ENCODE measurements at places on chromosomes 2 and 18. TPM values are rescaled to one million over a fixed set of nuclear protein-coding genes. Genes with fewer than 3 reads are reported as not detected.

DNA sequence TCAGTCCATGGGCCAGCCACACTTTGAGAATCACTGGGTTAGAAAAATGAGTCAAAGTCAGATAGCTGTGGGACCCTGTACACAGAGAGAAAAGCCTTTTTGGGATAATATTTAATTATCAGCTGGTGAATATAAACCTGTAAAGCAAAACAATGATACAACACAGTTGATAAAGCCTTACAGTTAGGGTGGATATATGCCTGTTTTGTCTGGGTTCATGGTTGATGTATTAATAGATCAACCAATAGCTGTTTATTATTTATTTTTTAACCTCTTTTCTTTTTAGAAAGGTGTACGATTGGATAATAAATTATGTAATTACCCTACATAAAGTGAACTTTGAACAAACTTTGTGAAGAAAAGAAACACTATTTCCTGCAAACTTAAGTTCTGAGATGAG is 145.6 kb downstream of the TDRD15 start:
- DNase-seq = no peak

DNA sequence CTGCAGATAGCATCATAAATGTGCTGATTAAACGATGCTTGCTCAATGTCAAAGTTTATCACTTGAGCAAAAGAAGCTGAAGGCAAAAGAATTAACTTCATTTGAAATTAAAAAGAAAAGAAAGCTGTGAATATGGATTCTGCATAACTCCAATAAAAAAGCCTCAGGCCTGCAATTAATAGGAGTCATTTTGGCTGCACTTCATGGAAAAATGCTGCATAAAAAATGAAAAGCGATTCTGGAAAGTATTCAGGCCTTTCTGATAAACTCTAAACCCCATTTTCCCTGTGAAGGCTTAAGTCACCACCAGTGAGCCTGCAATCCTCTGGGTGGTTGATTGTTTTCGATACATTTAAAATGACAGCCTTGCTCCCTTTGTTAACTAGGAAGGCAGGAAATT is 1793.4 kb downstream of the SUCLG1 start:
- no peak for DNase-seq

DNA sequence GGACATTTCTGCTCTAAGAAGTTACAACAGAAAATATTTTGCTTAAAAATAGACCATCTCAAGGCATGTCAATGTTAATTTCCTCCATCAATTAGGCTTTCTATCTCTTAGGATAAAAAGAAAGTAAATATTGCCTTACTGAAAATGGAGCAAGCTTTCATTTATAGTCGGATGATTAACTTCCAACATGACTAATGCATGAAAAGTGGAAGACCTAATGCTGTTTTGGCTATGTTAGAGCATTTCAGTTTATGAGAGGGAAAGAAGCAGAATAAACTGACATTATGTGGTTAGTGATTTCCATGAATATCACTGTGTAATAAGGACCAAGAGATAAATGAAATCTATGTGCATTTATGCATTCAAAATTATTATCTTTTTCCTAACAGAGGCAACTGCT is 475.2 kb upstream of the UBE2E3 start:
- no peak for DNase-seq

- DNase-seq = no peak
These were observed 137.4 kb downstream of the RTN4 start for GRCh38 chr2:54912893-54913292.

- peak; percentile 84 for DNase-seq
These were observed 926 bp downstream of the SERPINB8 start for GRCh38 chr18:63970809-63971205.

GRCh38 chr18:55110436-55110835 is 151.2 kb upstream of the CCDC68 start:
- DNase-seq = no peak

GRCh38 chr2:82215212-82215611 is 1910.7 kb upstream of the LRRTM1 start:
- no peak for DNase-seq

GRCh38 chr2:184154438-184154837 is 443.9 kb upstream of the ZNF804A start:
- no peak for DNase-seq

GRCh38 chr2:64133828-64134227 is 10.4 kb downstream of the PELI1 start:
- no peak for DNase-seq

DNA sequence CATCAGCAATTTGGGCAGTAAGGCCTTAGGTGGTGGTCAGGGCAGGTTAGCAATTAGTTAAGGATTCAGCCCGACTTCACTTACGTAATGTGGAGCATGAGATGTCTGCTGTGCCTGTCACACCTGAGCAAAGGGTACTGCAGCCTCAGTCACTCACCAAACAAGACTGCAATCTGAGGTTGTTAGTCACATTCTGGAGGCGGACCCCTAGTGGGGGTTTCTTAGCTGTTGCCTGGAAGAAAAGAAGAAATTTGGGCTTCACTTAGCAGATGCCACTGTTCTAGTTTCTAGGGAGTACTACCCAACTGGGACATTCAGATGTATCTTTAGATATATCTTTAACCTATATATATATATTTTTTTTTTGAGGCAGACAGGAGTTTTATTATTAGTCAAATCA is 529.9 kb downstream of the SLC4A3 start:
- DNase-seq = no peak

DNA sequence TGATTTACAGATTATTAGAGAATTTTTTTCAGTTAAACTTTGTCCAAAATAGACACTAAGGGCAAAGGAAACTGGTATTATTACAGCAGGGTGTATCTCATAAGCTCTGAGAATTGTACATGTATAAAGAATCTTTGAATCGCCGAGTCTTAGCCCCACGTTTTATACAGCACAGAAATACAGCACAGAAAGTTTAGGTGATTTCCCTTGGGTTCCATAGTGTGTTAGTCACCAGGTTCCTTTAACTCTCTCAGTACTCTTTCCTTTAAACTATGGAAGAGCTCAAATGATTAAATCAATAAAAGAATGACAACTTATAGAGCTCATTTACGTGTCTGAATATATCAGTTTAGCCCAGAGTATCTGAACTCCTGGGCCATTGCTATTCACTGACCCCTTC is 256.8 kb downstream of the NEDD4L start:
- no peak for DNase-seq

DNA sequence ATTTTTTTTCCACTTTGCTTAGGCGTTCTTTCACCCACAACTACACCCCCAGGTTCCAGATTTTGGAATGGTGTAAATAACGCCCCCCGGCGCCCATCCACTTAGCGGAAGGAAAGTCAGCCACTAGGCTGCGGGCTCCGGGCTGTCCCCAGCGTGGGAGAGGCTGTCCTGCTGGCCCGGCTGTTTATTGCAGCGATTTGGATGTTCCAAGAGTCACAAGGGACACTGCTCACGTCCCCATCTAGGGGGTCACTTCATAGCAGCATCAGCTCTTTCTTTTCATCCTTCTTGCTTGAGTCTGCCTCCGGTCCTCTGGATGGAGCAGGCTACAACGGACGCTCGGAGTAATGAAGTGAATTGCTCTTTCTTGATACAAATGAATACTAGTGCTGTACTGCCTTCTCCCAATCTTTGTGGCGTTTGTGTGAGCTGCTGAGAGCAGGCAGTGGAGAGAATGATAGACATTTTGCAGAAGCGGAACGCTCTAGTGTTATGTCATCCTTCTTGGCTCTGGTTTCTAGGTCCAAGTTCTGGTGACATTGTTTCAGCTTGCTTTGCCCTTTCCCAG is 50.7 kb upstream of the PAIP2B start:
- DNase-seq = peak; percentile 78

DNA sequence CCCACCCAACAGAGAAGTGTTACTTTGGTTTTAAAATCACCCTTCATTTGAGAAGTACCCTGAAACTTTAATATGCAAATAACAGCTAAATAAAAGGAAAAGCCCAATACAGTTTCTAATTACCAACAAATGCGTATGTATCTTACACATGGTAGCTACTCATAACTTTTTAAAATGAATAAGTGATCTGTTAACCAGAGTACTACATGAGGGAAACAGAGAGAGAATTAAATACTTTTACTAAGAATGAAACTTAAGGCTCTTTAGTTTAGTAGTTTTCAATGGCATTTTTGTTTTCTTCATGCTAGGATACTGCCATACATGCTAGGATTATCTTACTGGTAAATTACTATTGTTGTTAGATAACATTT is 39.1 kb upstream of the NABP1 start:
- no peak for DNase-seq

- no peak for DNase-seq
These were observed 63.1 kb downstream of the ASXL3 start for GRCh38 chr18:33641141-33641540.

DNA sequence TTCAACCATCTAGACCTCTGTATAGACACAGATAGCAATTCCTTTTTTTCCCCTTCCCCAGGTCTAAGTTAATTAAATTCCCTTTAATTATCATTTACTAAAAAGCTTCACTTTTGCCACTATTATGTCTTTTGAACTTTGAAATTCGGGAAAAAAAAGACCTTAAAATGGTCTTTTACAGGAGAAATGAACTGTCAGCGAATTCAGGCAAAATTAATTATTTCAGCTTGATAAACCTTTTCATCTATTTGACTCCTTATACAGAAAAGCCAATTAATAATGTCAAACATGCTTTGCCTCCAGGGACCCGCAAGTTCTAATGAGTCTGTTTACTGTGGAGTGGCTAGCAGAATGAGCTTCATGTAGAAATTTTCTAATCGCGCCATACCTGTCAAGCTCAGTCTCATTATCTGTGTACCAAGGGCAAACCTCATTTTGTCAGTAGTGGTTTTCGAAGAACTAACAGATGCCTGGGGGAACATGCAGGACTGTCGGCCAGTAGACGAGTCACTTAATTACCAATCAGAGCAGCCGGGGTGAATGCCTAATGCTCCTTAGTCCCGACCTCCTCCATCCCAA is 287.7 kb downstream of the INSIG2 start:
- no peak for DNase-seq

DNA sequence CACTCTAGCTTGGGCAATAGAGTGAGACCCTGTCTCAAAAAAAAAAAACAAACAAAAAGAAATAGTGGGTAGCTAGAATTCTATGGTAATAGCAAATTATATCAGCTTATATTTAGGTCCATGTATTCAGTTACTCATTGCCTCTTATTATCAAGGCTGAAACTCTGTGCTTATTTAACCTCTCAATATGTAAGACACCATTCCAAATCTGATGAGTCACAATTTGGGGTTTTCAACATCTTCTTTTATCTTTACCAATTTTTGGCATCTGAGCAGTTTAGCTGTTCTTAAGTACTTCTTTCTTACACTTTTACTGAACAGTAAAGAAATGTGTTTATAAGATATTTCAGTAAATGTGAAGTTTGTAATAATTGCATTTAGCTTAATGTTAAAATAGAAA is 69.3 kb downstream of the TTC27 start:
- DNase-seq = no peak

- peak; percentile 75 for DNase-seq
These were observed 4.4 kb upstream of the NEU4 start for GRCh38 chr2:241804326-241805229.

GRCh38 chr2:51734115-51734514 is 702.2 kb upstream of the NRXN1 start:
- DNase-seq = no peak

- no peak for DNase-seq
These were observed 81.5 kb downstream of the BCL2 start for GRCh38 chr18:63237881-63238692.

GRCh38 chr2:54099829-54100585 is 15.4 kb upstream of the ACYP2 start:
- peak; percentile 86 for DNase-seq

GRCh38 chr2:144524118-144525009 is 4.4 kb upstream of the ZEB2 start:
- peak; percentile 90 for DNase-seq

DNA sequence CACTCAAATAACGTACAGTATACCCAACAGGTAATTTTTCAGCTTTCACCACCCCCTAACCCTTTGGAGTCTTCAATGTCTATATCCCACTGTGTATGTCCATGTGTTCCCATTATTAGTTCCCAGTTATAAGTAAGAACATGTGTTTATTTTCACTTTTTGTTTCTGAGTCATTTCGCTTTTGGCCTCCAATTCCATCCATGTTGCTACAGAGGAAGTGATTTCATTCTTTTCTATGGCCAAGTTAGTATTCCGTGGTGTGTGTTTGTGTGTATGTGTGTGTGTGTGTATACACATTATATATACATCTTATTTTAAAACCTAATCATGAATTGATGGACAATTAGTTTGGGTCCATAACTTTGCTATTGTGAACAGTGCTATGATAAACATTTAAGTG is 464.4 kb downstream of the CMPK2 start:
- DNase-seq = no peak

DNA sequence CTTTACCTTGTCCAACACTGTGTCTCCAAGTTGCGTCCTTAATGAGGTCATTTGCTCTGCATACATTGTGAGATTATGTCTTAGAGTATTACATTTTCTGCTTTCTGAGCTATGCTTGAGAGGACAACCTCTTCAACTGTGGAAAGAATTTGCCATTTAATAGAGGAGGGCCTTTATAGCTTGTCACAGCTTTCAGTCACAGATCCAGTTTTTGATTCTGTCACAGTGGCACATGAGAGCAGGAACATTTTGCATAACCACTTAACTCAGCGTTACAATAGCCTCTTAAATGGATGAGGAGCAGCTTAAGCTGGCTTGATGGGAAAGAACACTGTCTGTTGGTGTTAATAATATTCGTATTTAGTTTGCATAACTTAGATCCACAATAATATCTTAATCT is 63.0 kb downstream of the RHBDD1 start:
- no peak for DNase-seq

POTEI gene
- not detected for total RNA-seq

PLEKHH2 gene
- total RNA-seq = 20.5 TPM

TEX44 gene
- total RNA-seq = not detected

FMNL2 gene
- total RNA-seq = 34.7 TPM

ZAP70 gene
- 87.7 TPM for total RNA-seq

MFF gene
- total RNA-seq = 59.5 TPM

UGT1A10 gene
- total RNA-seq = not detected

CYTIP gene
- total RNA-seq = 135 TPM

IL1R2 gene
- 517 TPM for total RNA-seq

CNDP1 gene
- 0.52 TPM for total RNA-seq

FAM110C gene
- 2.2 TPM for total RNA-seq

RAD51AP2 gene
- total RNA-seq = not detected

NDC80 gene
- 3.4 TPM for total RNA-seq

LYG2 gene
- total RNA-seq = not detected

CCDC85A gene
- 1.5 TPM for total RNA-seq

EMX1 gene
- not detected for total RNA-seq

CROCC2 gene
- 1.6 TPM for total RNA-seq

KCNJ3 gene
- 2.4 TPM for total RNA-seq

SKA1 gene
- 2.5 TPM for total RNA-seq

TCF23 gene
- 1.8 TPM for total RNA-seq

GAD1 gene
- not detected for total RNA-seq

MLPH gene
- total RNA-seq = 0.70 TPM

All from spleen (tissue), 13 donors.